ENCODE measurements at places on chromosomes 7 and 10.

- no peak for DNase-seq
Measured at GRCh38 chr7:77467408-77467807, 51.3 kb upstream of the GSAP start.

- no peak for DNase-seq
Measured at GRCh38 chr7:74572301-74572979, 85.1 kb upstream of the GTF2I start.

- no peak for DNase-seq
Measured at GRCh38 chr10:112973046-112973445, 23.0 kb downstream of the TCF7L2 start.

- DNase-seq = no peak
Measured at GRCh38 chr10:123868038-123869019, 23.3 kb downstream of the CPXM2 start.

DNA sequence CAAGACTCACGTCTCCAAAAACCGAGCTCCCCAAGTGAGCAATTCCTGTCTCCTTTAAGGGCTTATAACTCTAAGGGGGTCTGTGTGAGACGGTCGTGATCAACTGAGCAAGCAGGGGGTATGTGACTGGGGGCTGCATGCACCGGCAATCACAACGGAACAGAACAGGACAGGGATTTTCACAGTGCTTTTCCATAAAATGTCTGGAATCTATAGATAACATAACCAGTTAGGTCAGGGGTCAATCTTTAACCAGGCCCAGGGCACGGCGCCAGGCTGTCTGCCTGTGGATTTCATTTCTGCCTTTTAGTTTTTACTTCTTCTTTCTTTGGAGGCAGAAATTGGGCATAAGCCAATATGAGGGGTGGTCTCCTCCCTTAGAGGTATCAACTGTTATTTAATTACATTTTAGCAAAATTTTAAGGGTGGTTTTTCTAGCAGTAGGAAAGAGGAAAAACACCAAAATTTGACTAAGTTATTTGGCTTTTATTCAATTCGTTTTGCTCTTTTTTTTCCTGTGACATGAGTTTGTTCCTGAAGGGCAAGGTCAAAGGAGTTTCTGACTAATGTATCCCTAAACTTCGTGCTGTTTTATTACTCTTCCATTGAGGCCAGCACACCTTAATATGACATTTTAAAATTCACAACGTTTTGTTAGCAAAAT is 121.4 kb upstream of the SEC61G start:
- no peak for DNase-seq

DNA sequence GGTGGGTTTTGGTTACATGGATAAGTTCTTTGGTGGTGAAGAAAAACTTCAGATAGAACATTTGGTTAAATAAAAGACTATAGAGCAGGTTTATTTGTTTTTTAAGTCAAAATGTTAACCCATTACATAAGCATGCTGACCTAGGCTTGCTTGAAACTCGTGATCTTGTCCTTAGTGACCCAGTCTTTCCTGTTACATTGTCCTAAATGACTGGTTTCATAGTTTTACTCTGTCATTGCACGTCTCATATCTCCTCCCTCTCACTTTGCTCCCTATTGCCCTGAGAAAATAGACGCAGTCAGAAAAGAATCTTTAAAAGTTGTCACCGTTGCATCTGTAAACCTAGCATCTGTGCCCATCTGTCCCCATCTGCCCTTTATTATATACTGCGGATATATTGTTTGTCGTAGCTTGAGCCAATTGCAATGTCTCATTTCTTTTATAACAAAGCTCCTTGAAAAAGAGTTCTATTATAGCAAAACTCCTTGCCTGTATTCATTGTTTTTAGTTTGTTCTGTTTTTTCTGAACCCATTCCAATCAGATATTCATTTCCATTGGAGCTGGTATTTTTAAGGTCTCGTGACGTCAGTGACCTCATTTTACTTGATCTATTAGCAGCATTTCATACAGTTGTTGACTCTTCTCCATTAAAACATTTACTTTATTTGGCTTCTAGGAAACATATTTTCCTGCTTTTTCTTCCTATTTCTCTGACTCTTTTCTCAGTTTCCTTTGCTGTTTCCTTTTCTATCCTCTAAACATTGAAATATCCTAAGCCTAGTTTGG is 57.3 kb downstream of the HELLS start:
- DNase-seq = no peak

DNA sequence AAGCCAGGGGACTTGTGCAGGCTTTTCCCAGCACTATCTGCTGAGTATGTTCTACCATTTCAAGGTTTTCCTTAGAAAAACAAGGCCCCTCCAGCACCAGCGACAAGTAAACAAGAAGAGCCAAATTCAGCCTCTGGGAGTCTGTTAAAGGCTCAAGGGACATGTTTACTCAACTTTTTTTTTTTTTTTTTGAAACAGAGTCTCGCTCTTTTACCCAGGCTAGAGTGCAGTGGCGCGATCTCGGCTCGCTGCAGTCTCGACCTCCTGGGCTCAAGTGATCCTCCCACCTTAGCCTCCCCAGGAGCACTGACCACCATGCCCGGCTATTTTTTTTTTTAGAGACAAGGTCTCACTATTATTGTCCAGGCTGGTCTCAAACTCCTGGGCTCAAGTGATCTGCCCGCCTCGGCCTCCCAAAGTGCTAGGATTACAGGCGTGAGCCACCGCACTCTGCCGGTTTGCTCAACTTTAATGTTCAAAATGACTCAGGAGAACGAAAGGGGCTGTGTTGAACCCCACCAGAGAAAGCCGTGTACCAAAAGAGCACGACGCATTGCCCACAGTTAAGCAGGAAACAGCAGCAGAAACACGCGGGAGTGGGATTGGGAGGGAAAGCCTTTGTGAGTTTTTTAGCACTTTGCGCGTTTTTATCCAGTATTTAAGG is 772 bp downstream of the PRDX3 start:
- no peak for DNase-seq

GRCh38 chr7:87075671-87076404 is 16.4 kb upstream of the ELAPOR2 start:
- no peak for DNase-seq

Measured in CD4-positive, alpha-beta T cell treated with Interleukin-17A for 4 hours (primary cell).